ENCODE measurements at places on chromosomes 11 and 22. TPM values are rescaled to one million over a fixed set of nuclear protein-coding genes. Genes with fewer than 3 reads are reported as not detected.

GRCh38 chr11:75691804-75692203, 23.0 kb upstream of the MAP6 start:
- DNase-seq: no peak

ST14 gene
- 59.1 TPM for total RNA-seq

SLC22A12 gene
- total RNA-seq: not detected

DNA sequence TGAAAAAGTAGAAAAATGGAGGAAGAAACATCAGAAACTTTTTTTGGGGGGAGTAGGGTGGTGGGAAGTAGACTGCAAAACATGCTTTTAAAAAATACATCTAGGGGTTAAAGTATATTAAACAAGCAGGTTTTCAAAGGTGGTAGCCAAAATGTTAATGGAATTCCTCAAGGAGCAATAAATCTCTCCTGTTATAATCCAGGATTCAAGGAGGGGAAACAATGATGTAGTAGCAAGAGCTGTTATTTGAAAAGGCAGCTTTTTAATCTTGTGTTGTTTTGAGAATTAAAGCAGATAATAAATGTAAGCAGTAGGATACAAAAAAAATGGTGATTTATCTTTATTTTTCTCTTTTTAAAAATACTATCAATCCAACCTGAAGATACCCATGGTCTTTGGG, 736.5 kb upstream of the CCDC90B start:
- no peak for DNase-seq

FZD4 gene
- total RNA-seq: 57.4 TPM

DNA sequence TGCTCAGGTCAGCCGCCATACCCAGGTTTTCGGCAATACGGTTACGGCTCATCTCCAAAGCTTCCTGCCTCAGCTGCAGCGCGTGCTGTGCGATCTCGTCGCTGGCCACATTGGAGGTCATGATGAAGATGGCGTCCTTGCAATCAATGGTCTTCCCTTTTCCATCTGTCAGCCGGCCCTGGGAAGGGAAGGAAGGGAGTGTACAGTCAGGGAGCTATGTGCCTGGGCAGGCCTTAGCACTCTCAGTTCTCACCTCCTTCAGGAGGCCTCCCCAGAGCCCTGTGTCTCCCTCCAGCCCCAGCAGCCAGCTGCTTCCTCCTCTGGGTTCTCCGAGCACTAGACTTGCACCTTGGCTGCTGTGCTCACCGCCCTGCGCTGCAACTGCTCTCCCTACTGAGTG, 51.5 kb upstream of the PHOX2A start:
- DNase-seq: no peak

Data from upper lobe of right lung (tissue), 1 donor.